ENCODE measurements at places on chromosomes 11 and 22.

GRCh38 chr11:126332221-126332711 is 23.2 kb upstream of the ST3GAL4 start:
- peak; percentile 92 for DNase-seq

- DNase-seq: no peak
Observed at GRCh38 chr11:99932684-99933083, 754.4 kb upstream of the ARHGAP42 start.

DNA sequence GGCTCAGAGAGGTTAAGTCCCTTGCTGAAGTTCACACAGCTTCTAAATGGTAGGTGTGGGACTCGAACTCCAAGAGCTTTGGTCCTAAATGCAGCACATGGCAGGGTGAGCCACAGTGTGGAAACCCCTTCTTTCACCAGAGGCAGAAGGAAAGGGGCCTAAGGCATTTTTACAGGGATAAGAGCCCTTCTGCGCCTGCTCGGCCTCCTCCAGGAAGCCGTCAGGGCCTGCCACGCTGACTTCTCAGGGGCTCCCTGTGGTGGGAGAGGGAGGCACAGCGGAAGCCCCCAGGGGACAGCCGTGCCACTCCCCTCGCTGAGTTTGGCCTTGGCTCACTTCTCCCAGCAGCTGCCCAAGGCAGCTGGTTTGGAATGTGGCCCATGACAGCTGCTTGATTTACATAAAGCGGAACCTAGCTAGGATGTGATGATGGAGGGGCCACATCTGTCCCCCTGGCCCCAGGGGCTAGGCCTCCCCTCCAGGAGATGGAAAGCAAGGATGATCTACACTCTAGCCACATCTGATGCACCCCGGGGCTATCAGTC is 35.4 kb downstream of the CD82 start:
- DNase-seq: peak; percentile 19

- peak; percentile 29 for DNase-seq
Observed at GRCh38 chr11:2089536-2090165, 49.5 kb downstream of the IGF2 start.

- peak; percentile 20 for DNase-seq
Observed at GRCh38 chr22:24772493-24773220, 1.9 kb downstream of the PIWIL3 start.

All from AG10803 (cell line).